ENCODE measurements at places on chromosomes 12 and 14. TPM values are rescaled to one million over a fixed set of nuclear protein-coding genes. Genes with fewer than 3 reads are reported as not detected.

Gene TBPL2
- total RNA-seq = not detected

Gene HOXC10
- not detected for total RNA-seq

Gene CABP1
- total RNA-seq = 309 TPM

Gene SMIM41
- total RNA-seq = not detected

Gene SLCO1B3
- total RNA-seq = not detected

Gene TPCN1
- 65.3 TPM for total RNA-seq

Gene BEST3
- total RNA-seq = 9.0 TPM

Gene HEBP1
- 38.3 TPM for total RNA-seq

Gene KTN1
- total RNA-seq = 128 TPM

Gene DPPA3
- not detected for total RNA-seq

Data from dorsolateral prefrontal cortex (tissue), 122 donors.